Esophagus squamous epithelium (tissue), 5 donors: ENCODE measurements at places on chromosomes 5 and 9. TPM values are rescaled to one million over a fixed set of nuclear protein-coding genes. Genes with fewer than 3 reads are reported as not detected.

DNA sequence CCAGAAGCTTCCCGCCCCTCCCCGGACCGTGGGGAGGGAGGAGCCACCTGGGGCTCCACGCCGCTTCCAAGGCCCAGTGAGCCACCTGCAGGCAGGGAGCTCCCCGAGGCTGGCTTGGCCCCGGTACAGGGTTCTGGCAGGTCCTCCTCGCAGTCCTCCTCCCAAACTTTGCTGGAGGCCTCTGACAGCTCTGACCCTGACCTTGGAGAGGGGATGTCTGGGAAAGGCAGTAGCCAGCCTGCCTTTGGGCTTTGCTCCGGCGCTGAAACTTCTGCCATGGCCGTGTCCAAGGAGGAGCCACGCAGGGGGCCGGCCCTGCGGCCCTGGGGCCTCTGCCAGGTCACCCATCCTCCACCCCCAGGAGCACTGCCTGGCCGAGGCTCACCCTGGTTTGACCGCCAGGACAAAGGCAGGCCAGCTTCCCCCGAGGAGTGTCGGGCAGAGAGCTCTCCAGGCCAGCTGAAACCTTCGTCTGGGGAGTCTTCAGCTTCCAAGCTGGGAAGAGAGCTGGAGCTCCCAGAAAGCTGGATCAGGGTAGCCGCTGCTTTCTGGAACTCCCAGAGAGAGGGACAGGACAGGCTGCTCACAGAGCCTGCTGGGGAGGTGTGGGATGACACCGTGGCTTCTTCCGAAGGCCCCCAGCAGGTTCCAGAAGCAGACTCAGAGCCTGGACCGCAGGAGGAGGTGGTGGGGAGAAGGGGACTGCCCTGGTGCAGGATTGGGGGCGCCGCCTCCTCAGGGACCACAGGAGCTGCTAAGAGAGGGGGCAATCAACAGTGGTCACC is 9.0 kb upstream of the QSOX2 start:
- no peak for DNase-seq

DNA sequence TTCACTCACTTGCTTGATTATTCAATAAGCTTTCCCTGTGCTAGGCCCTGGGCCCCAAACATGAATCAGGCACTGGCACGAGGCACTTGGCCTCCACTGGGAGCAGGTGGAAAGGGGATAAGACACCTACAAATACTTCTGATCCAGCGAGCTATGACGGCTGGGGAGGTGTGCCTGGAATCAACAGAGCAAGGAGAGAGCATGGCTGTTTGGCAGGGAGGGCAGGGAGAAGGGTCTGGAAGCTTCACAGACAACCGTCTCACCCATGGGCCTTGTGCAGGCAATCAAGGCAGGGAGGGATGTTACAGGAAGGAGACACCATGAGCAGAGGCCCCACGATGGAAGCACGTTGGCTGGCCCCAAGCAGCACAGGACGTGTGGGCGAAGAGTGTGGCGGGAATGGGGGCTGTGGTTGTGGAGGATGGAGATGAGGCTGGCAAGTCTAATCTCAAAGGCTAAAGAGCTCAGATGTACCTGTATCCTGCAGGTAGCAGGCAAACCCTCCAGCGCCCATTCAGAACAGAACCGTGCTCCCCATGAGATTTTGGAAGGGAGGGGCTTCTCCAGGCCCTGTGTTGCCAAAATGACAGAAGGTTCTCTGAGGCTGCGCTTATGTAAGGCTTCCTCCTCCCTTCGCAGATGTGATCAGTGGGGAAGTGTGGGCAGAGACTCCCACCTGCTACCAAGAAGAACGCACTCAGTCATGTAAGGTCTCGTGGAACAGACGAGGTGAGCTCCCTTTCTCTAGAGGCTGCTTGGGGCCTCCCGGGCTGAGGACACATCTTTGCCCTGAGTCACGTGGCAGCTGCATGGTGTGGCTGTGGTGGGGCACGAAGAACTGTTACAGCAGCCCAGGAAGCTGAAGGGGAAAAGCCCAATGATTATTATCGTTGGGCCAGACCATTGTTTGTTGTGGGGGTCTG is 189.7 kb downstream of the DAB2IP start:
- DNase-seq = no peak

- no peak for DNase-seq
Observed at GRCh38 chr9:129185991-129186390, 7.9 kb upstream of the IER5L start.

GRCh38 chr5:83277953-83278352 is 193.6 kb upstream of the VCAN start:
- no peak for DNase-seq

DNA sequence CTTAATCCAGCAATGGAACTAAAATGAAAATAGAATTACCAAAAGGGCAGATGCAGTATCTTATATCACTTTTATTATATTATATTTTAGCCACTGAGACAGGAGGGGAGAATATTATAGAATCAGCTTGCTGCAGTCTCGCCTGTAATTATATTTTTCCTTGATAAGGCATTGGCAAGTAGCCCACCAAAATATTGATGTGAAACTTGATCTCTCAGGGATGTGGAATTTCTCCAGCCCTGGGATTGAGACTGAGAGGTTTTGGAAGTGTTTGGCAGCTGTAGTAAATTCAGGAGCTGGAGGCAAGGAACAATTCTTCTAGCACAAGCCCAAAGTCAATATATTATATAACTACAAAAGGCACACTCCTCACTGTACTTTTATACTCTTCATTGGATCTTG is 142.1 kb upstream of the ADAMTSL1 start:
- no peak for DNase-seq

DNA sequence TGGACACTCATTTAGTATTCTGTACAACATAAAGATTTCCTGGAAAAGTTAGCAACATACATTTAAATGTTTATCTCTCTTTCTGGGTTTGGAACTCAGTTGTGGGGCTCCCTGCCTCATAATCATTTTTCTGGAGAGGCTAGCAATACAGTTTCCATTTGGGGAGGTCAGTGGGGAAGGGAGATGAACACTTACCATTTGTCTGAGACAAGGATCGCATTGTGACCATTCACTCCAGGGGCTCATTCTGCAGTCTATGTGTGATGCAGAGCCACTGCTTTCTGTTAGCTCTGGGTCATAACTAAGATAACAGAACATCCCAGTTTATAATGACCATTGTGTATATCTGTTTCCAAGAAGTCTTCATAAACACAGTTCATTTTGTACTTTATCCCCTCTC is 22.4 kb downstream of the C9 start:
- DNase-seq = no peak

DNA sequence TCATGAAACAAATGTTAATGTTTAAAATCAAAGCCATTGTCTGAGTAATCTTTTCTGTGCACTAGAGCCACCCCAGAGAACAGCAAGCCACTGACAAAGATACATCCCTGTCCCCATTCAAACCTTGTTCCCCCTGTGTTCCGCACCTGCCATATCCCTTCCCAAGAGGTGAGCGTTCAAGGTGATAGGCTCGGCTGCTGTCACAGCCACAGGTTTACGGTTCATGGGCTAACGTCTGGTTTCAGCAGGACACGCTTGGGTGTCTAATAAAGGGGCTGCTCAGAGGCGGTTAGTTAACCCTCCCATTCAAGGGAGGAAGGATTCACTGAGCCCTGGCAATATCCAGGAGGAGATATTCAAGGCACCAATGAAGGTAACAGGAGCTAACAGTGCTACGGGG is 24.5 kb upstream of the LAMC3 start:
- no peak for DNase-seq

GRCh38 chr9:136002881-136003280 is 41.7 kb upstream of the UBAC1 start:
- DNase-seq = no peak

DNA sequence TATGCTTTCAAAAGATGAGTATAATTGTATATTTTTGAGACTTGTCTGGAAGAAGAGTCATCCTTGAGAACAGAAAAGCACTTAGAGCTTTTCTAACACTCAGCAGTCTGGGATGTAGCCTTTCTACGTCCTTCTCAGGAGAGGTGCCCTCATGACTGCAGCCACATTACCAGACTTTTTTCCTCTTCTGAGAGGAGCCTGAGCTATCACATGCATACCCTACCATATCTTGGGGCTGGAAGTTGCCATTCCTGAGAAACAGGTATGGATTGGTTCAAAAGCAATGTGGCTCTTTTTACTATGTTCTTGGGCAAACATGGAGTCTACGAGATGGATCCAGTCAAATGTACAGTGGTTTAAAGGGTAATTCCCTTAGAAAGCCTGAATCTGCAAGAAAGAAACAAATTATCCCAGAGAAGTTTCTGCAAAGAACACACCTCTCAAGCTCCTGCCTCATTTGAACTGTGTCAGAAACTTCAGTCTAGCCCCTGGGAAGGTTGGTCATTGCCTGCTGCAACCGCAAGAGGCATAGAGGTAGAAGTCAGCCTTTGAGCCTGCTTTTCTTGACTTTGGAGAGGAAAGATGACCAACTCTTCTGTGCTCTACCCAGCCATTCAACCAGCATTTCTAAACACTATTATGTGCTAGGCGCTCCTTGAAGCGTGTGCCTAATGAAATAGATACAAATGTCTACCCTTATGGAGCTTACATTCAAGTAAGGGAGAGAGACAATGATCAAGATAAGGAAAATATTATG is 401.9 kb upstream of the ACTBL2 start:
- no peak for DNase-seq

- no peak for DNase-seq
Observed at GRCh38 chr9:27538647-27539046, 9.0 kb upstream of the MOB3B start.

GRCh38 chr5:122999947-123000563 is 36.5 kb downstream of the PPIC start:
- DNase-seq = no peak

GRCh38 chr9:93058355-93059010 is at the start of gene SUSD3:
SUSD3 (plus strand) TSS chr9:93058701; CDS start chr9:93058743, 42 bp downstream.
- DNase-seq = no peak

DNA sequence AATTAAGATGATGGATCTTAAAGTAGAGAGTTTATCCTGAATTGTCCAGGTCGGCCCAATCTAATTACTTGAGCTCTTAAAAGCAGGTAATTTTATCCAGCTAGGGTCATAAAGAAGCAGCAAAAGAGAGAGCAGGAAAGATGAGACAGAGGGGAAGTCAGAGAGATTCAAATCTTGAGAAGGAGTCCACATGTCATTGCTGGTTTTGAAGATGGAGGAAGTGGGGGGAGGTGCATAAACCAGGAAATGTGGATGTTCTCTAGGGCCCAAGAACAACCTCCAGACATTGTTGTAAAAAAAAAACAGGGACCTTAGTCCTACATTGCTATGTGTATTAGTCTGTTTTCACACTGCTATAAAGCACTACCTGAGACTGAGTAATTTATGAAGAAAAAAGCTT is 66.4 kb downstream of the SLCO4C1 start:
- DNase-seq = no peak

GRCh38 chr5:6601271-6601670 is 31.6 kb downstream of the NSUN2 start:
- DNase-seq = no peak

DNA sequence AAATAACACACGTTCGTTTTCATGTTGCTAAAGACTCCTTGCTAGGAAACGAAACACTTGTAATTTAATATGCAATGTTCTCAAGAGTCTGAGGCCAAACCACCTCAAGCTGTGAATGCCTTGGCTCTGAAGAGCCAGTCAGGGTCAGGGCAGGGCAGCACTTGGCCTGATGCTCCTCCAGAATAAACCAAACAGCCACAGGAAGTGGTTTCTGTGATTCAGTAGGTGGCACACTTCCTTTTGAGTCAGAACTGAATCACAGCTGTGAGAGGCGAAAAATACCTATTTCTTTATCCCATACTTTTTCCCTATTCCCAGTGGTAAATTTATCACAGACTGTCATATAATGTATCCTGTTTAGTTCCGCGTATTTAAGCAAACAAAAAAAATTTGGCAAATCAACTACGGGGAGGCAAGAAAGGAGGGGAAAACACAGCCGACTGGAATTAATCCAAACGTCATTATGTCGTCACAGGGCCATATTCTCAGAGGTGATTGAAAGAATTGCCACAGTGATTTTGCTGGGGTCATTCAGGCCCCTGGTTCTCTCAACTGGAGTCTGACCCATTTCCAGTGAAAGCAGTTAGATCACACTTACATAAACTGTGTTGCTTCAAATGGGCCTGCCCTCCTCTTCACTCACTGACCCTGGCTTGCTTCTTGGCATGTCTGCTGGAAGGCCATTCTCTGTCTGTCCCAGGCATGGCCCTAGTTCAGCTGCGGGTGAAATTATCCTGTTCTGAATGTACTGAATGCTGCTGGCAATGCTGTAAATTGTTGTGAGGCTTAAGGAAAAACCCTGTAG is 71.2 kb downstream of the ARRDC3 start:
- peak; percentile 25 for DNase-seq

DNA sequence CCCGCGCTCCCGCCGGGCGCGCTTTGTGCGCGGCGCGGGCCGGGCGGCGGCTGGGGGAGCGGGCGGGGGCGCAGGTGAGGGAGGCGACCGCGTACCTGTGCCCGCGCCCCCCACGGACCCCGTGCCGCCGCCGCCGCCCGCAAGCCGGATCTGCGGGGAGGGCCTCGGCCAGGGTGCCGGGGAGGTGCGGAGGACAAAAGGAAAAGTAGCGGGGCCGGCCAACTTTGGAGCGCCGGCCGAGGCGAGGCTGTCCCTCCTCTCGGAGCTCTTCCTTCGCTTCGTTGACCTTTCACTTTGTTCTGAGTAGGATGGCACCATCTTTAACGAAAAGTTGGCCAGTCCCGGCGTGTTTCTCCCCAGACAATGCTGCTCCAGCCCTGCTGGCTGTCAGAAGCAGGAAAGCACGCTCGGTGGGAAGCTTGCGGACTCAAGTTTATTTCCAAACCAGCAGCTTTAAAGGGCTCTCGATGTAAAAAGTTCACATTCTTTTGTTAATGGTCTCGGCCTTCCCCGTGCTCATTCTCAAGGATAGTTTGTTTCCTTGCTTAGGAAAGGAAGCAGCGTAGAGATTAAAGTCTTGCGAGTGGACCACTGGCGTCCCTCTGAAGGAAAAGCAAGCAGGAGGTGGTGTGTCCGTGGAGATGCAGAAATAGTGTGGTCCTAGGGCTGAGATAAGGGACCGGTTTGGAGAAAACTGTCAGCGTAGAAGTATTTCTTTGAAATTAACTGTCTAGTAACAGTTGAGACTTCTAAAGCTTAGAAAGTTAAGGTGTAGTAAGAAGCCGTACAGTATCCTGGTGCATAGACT is 639 bp downstream of the EHMT1 start:
- no peak for DNase-seq

- DNase-seq = no peak
Observed at GRCh38 chr9:137872296-137872695, 5.3 kb upstream of the CACNA1B start.

GRCh38 chr5:164518067-164518740 is 1012.8 kb downstream of the MAT2B start:
- no peak for DNase-seq

DNA sequence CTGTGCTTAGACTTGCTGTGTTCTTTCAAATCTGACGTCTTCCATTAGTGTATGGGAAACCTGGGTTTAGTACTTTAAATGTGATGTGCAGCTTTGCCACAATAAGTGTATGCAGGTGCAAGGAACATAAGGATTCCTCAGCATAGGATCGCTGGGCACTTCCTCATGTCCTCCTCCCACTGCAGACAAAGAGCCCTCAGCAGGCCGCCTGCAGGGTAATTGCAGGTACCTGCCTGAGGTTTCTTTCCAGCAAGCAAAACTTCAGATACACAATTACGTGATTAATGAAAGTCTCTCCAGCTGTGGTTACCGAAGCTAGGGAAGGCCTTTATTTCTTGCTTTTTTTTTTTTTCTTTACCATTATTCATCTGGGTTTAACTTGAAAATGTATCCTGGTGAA is 233.1 kb downstream of the RFK start:
- DNase-seq = no peak

The ABCA2 gene
- total RNA-seq = 4.7 TPM

The HK3 gene
- 2.1 TPM for total RNA-seq

The LEAP2 gene
- total RNA-seq = 0.29 TPM

The EIF4E1B gene
- total RNA-seq = not detected

The JMY gene
- 9.3 TPM for total RNA-seq

The TLX3 gene
- not detected for total RNA-seq

The JAKMIP2 gene
- 0.09 TPM for total RNA-seq
